Natural killer cell (primary cell): ENCODE measurements at places on chromosomes 7 and 10.

DNA sequence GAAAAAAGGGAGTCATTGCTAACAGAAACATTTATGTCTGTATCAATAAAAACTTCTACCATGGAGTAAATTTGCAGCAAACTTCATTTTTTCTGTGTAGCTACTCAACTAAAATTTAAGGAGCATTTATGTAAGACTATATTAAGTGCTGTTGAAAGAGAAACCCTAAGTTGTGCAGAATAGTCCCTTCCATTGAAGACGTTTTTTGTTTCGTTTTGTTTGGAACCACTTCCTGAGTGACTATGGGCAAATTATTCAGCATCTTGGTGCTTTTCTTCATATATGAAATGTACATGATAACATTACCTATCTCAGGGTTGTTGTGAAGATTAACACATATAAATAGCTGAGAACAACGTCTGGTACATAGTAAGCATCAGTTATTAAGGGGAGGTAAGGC is 24.3 kb downstream of the SEM1 start:
- DNase-seq = no peak

DNA sequence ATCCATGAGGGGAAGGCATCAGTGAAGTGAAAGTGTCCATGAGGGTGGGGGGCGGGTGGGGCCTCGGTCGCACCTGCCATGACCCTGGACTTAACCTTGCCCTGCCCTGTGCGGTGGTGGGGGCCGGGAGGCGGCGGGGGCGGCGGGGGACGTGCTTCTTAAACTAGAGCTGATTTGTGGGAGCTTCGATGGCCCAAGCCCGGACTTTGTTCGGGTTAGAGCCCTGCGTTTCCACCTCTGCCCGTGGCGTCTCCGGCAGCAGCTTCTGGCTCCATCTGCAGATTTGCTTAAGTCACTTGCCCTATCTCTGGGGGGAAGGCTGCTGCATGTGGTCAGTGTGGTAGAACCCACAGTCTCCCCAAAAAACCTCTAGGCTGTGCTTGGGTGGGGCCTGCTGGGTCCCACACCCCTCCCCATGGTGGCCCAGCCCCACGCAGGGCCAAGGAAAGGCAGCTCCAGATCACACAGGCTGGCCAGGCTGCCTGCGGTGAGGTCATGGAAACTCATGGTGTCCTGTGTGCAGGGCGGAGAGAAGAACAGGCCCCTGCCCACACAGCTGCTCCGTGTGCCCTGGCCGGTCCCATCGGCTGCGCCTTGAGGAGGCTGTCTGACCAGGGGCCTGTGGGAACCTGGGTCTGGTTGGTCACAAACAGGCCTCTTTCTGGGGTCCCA is 93.2 kb downstream of the INPP5A start:
- no peak for DNase-seq

GRCh38 chr10:71684356-71685173 is 35.0 kb downstream of the C10orf105 start:
- no peak for DNase-seq

GRCh38 chr7:107711301-107711700 is 32.6 kb upstream of the CBLL1 start:
- DNase-seq = no peak

DNA sequence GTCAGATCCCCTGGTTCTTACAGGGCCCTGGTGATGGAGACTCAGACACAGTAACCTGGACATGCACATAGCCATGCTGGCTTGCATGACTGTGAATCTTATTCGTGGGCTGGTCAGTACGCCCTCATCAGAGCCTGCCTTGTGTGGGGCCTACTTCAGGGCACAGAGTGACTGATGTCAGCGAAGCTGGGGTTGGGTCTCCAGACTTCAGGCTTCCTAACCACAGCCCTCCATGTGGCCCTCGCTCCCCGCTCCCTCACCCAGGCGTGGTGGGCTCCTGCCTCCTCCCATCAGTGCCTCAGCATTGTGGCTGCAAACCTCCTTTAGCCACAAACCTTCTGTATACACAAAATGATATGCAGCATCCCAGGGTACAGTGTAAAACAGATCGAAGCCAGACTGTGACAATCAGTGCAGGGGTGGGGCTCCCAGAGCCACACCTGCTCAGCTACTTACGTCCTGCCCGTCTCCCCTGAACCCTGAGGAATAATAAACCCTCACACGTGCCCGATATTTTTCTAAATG is 7.1 kb upstream of the C10orf105 start:
- no peak for DNase-seq

- no peak for DNase-seq
These were observed 428.9 kb upstream of the AUTS2 start for GRCh38 chr7:69169386-69169785.

DNA sequence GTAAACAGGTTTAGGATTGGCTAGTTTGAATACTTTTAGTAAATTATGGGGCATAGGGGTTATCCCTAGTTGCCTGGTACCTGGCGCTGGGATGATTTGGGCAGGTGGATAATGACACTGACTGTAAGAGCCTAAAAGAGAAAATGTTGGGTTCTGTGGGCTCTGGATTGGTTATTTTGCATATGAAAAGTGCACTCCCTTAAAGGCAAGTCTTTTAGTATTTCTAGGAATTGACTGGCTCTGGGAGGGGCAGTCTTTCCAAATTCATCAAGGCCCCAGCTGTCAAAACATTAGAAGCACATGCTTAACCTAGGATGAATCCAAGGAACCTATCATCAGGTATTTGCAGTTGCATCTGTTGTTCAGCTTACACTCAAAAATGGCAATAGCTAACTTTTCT is 454.6 kb upstream of the SORCS1 start:
- DNase-seq = no peak

DNA sequence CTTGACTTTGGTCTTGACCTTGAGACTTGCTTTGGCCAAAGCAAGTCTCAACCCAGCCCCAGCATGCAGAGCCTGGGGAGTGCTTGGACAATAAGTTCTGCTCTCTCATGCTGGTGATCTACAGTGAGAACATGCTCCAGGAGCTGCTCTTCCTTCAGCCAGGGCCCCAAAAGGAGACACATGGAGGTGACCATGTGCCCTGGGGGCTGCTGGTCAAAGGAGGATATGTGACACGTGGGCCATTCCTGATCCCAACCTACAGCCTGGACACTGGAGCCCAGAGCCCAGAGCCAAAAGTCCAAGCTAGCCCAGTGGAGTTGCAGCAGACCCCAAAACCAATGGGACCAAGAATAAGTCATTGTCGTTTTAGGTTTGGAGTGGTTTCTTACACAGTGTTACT is 78.2 kb upstream of the CHST15 start:
- no peak for DNase-seq

- DNase-seq = no peak
These were observed 92.7 kb downstream of the LSMEM1 start for GRCh38 chr7:112573302-112574039.

GRCh38 chr10:11144626-11145494 is 127.2 kb downstream of the CELF2 start:
- no peak for DNase-seq

- DNase-seq = no peak
These were observed 9.4 kb upstream of the HPS1 start for GRCh38 chr10:98456043-98456570.

DNA sequence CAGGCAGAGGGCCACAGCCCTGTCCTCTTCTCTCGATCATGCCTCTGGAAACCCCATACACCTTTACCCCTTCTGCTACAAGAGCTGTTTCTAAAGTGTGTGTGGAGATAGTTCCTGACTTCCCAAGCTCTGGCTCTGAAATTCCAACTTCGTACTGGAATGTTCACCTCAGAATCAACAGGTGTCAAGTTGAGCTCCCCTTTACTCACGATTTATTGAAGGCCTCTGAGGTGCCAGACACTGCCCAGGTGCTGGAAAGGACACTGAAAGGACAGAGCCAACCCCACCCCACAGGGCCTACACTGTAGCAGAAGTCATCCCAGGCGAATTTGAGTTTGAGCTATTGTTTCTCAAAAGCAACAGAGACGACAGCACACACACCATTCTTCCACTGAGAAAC is 209.9 kb upstream of the FRMD4A start:
- no peak for DNase-seq

- no peak for DNase-seq
These were observed 6.8 kb upstream of the IFIT1B start for GRCh38 chr10:89371079-89371478.

DNA sequence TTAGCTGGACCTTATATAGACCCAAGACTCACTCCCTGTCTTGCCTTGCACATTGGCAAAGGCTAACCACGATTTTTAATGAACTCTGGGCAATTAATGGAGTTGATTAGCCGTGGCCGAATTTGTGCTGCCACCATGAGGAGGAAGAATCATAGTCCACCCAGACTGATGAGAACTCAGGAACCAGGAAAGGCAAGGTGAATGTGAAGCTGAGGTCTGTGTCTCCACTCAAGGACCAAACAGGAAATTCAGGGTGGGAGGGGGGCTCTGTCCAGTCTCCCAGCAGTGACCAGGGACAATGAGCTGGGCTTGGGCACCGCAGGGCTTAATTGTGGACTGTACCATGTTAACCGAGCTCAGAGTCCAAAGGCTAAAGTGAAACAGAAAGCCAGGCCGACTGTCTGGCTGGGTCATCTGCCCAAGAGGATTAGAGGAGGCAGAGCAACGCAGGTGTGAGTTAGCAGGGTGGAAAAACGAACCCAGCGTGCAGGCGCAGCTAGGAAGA is 127.0 kb upstream of the JCAD start:
- DNase-seq = no peak

DNA sequence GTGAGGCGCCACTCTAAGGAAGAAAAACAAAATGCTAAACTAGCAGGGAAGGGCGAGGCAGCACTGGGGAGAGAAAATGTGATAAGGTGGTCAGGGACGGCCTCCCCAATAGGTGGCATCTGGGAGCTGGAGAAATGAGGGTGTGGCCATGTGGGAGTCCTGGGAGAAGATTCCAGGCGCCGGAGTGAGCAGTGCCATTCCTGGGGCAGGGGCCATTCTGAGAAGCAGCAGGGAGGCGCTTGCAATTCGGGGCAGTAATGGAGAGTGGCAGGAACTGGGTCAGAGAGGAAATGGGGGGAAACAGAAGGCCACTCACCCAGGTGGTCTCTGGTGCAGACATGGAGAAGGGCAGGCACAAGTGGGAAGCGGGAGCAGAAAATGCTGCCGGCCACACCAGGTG is 61.8 kb upstream of the LRRC18 start:
- DNase-seq = no peak

DNA sequence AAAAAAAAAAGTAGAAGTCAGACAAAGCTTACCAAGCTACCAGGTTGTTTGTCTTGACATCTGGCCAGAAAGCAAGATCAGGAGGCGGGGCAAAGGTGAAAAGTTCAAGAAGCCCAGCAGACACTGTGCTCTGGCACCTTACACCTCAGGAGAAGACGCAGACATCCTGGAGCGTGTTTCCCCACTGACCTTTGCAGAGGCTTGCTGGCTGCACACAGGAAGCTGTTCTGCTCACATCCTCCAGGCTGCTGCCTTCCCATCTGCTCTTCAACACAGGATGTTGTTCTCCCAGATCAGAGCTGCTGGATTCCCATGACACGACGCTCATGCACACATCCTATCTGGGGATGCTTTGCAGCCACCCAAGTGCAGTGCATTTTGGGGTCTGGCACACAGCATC is 174.4 kb upstream of the KIAA1217 start:
- no peak for DNase-seq

DNA sequence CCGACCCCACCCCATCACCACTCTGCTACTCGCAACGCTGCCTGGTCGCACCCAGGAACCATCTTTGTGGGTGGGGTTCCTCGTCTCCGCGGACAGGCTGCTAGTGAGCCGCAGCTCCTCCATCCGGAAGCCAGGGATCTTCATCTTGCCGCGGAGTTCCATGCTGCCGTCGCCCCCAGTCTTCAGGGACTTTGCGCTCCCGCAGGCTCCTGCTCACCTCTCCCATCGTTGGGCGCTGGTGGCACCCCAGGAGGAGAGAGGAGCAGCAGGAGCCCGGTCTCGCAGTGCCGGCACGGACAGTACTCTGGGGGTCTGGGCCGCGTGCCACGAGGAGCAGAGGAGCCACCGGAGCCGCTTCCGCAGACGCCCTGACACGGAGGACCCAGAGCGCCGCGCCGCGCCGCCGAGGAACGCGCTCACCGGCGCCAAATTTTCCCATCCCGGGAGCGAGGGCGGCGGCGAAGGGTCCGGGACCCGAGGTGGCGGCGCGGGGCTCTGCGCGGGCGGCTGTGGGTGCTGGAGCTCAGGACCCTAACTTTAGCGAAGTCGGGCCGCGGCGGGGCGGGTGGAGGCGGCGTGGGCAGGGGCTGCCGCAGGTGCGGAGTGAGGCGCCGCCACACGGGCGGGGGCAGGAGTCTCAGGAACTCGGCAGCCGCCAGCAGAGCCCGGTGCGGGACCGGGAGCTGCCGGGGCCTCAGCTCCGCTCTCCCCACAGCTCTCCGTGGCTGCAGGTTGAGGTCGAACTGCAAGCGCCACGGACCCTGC is 750.1 kb upstream of the SORCS1 start:
- DNase-seq = no peak

DNA sequence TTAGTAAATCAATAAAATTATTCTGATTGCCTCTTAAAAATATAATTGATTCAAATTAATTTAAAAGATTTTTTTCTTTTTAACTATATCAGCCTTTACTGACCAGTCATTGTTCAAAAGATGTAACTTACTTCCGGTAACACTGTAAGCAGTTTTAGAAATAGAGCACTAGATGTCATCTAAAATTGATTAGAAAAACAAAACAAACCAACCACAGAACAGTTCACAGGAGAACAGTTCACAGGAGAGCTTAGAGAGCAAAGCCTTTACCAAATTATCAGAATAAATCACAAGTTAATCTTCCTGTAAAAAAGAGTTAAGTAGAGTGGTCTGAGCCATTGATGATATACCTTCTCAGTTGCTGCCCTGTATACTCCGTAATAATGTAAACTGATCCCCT is 133.3 kb upstream of the DGKB start:
- DNase-seq = no peak

GRCh38 chr10:84890706-84891105 is 562.3 kb downstream of the CCSER2 start:
- no peak for DNase-seq

DNA sequence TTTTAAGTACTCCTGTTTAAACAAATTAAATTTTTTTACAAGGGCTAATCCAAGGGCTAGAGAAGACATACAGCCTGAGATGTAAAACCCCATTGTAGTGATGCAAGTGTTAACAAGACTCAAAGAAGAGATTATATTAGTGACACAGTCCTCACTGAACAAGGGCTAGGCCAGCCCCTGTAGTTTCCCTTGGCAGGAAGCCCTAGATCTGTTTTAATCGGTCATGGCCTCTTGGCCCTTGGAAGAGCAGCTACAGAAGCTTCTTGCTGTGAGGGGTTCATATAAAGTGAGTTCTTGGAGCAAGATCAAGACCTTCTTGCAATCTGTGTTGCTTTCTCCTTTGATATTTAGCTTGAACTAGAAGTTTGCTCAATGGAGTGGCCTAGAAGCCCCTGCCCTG is 1339.4 kb downstream of the XPNPEP1 start:
- no peak for DNase-seq

GRCh38 chr7:99040104-99040958 is 103.6 kb downstream of the SMURF1 start:
- peak; percentile 84 for DNase-seq

DNA sequence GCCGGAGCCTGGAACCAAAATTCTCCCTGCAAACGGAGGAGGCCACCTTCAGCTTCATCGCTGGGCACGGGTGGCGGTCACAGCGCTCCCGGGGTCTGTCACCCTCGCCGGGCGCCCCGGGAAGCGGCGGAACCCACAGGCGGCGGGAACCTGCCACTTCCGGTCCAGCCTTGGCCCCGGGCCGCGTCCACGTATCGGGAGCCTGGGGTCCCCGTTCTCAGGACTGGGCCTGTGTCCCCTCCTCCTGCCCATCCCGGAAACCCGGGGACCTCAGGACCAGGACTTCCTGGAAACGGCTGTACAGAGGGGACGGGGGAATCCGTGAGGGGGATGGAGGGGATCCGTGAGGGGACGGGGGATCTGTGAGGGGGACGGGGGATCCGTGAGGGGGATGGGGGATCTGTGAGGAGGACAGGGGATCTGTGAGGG is 25.4 kb downstream of the PDGFA start:
- DNase-seq = peak; percentile 33
